ENCODE measurements at places on chromosomes 3 and 15.

GRCh38 chr3:3015185-3016089 lies 94.7 kb downstream of the IL5RA start:
- peak; percentile 19 for DNase-seq

DNA sequence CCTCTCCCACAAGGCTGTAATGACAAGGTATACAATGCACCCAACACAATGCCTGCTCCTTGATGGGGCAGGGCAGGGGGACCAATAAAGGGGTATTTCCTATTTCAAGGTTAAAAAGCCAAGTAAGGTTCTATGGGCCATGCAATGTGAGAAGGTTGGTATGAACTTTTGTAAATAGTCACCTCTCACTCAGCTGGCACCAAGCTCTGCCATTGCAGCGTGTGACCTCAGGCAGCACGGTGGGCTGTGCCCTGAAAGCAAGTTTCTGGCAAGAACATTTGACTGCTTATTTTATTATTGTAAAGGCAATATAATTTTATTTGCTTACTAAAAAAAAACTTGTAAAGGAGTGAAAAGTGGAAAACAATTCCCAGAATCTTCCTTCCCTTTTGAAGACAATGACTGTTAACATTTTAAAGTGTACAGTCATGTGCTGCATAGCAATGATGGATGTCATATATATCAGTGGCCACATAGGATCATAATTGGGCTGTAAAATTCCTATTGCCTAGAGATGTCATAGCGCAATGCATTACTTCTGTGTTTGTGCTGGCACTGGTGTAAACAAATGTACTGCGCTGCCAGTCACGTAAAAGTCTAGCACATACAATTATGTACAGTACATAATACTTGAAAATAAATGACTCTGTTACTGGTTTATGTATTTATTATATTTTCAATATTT lies 167.3 kb upstream of the RORA start:
- DNase-seq: peak; percentile 38

GRCh38 chr15:60372756-60373155 lies 25.0 kb downstream of the ANXA2 start:
- peak; percentile 69 for DNase-seq

DNA sequence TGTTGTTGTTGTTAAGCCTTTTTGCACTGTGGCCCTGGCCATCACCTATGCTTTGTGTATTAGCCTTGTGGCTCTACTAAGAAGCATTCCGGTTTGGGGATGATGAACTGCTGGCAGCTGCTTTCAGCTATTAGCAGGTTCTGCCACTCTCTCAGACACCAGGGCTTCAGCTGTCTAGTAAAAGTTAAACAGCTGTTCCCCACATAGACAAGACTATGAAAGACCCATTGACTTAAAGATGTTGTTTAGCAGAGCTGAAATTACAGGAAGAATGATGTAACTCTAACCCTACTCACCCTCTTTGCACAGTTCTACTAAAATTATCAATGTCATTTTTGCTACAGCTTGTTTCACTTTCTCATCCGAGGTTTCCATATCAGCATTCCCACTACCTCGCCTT lies 131.2 kb upstream of the CGNL1 start:
- peak; percentile 4 for DNase-seq

DNA sequence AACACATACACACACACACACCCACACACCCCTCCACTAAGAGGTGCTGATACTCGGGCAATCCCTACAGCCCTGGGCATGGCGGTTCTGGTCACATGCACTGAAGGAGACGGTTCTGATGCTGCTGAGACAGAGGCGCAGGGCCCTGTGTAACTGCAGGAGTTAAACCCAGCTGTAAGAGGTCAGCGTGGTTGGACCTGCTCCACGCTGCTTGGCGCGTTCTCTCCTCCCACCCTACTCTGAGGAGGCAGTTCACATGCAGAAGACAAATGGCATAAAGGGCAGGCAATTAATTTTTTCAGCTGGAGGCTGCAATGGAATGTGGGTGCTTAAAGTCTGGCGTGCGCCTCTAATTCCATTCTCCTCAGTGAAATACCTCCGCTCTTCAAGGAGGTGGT lies 35.2 kb downstream of the GRK7 start:
- no peak for DNase-seq

GRCh38 chr3:32414522-32415202 lies 23.0 kb downstream of the CMTM7 start:
- DNase-seq: peak; percentile 28

- DNase-seq: no peak
These were observed 241.5 kb upstream of the WNT5A start for GRCh38 chr3:55728461-55729100.

- DNase-seq: no peak
These were observed 43.8 kb upstream of the UACA start for GRCh38 chr15:70806992-70807712.

- DNase-seq: no peak
These were observed 12.2 kb upstream of the SLC7A14 start for GRCh38 chr3:170598091-170598502.

GRCh38 chr3:76990606-76991005 lies 49.3 kb upstream of the ROBO2 start:
- DNase-seq: no peak

GRCh38 chr15:77398927-77399326 lies 21.0 kb downstream of the PEAK1 start:
- no peak for DNase-seq
